Kasumi-1 (cell line): ENCODE measurements at places on chromosomes 3 and 15.
A peak's percentile ranks its signal among the peaks of the same experiment; 100 is the strongest.

DNA sequence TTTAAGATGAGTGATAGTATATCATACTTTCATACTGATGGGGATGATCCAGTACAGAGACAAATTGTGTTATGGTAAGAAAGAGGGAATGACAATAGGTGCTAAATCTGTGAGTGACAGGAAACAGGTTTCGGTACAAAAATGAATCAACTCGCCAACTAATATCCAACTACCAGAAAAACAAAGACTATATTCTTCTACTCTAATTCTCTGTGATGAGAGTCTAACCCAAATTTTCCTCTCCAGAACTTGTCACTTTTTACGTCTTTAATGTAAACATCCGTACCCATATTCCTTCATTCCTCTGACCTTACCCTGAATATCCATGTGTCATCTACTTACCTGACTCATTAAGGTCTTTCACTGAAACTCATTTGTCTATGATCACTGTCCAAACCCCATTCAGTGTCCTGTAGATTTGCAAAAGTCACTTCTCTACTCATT, 39.6 kb downstream of the SCAPER start:
- no peak for DNase-seq

DNA sequence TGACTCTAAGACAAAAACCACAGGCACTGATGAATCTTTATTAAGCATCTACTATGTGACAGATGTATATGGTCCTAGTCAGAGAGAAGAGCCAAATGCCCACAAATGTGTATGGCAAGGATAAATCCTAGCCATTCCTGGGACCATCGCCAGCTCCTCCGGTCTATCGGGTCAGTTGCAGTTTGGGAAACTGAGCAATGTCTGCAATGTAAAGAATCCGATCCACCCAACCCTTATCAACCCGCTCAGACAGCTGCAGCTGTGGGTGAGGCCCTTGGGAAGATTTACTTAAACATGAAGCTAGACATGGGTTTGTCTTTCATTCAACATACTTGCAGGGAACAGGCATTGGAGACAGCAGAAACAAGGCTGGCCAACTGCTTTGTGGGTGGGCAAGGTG, 40.5 kb upstream of the CDV3 start:
- DNase-seq: no peak

DNA sequence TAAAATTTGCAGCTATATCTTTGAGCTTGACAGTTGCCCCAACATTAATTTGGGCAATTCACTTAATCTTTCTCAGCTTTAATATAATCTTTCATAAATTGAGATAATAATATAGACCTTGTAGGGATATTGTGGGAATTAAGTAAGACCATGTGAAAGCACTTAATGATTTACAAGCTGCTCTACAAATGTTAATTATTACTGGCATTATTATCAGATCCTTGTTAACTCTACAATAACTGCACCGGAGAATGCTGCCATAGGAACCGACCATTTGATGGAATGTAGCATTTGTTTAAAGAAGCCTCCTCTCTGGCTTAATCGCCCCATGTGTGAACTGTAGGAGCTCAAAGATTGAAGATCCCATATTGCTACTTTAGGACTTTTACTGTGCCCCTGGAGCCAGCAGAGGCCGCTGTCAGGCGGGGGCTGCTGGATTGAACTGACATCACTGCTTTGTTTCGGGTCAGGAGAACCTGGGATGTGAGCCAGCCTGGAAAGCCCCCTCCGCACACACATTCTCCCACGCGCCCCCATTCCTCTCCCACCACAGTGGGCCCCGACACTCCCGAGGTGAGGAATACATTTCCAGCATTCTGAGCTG, 154.2 kb upstream of the TNIK start:
- DNase-seq: peak; percentile 17

GRCh38 chr15:86765281-86765680, 685.6 kb downstream of the AGBL1 start:
- DNase-seq: no peak

GRCh38 chr3:122057671-122058070, 2.5 kb downstream of the CD86 start:
- DNase-seq: no peak

DNA sequence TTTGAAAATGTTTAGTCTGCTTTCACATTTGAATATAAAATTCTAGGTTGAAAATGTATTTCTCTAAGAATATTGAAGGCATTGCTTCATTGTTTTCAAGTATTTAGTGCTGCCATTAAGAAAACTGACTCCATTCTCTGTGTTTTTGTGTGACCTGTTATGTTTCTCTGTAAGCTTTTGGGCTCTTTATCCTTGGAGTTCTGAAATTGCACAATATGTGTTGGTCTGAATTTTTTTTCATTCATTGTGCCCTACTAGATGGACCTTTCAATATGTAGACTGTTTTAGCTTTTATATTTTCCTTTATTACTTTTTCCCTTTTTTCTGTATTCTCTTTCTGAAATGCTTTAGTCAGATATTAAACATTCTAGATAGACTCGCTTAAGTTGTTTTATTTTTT, 22.2 kb downstream of the FAM98B start:
- no peak for DNase-seq

- no peak for DNase-seq
Measured at GRCh38 chr3:145903472-145904013, 257.4 kb downstream of the PLOD2 start.

- DNase-seq: peak; percentile 64
Measured at GRCh38 chr3:155352900-155353490, 59.5 kb upstream of the STRIT1 start.

GRCh38 chr3:25826510-25826909, 36.6 kb downstream of the OXSM start:
- peak; percentile 61 for DNase-seq

- no peak for DNase-seq
Measured at GRCh38 chr3:159669766-159670165, 318.9 kb upstream of the IL12A start.

- DNase-seq: no peak
Measured at GRCh38 chr3:43729707-43730414, 39.1 kb downstream of the ABHD5 start.
